Putamen (tissue), 1 donor: ENCODE measurements at places on chromosomes 7 and 10.

GRCh38 chr7:114823290-114823689 is 98.6 kb upstream of the MDFIC start:
- DNase-seq, result no peak

DNA sequence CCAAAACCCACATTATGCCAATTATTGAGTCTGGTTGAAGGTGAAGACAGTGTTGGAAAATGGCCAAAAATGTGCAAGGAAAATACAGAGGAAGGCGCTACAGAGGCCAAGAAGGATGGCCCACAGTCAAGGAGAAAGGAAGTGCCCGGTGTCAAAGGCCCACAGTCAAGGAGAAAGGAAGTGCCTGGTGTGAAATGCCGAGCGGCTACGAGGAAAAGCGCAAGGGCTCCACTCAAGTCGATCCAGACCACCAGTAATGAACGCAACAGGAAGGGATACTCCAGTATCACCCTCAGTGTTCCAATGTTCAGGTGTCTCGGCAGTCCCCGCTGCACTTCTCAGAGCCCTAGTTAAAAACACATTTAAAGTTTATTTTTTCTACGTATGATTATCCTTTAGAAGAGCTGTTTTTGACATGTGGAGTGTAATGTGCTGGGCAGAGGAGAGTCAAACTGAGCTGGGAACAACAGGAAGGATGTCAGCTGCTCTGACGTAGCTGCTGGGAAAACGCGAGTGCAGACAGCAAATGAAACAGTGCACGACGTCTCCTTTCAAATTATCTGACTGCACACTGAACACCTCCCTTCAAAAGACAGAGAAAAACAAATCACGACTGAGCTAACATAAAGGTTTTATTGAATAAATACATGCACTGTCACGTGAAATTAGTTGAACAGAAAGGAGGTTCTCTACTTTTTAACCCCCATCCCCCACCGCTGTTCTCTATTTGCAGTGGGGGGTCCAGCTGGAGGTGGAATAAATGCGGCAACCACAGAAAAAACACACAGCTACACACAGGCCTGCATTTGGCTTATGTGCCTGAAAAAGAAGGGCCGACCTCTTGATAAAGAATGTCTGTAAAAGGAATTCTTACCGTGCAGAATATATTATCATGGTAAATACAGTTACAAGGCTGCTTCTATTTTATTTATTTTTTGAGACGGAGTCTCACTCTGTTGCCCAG is 26.1 kb upstream of the NCAPG2 start:
- no peak for DNase-seq

GRCh38 chr7:114875186-114875585 is 46.7 kb upstream of the MDFIC start:
- DNase-seq, result no peak

DNA sequence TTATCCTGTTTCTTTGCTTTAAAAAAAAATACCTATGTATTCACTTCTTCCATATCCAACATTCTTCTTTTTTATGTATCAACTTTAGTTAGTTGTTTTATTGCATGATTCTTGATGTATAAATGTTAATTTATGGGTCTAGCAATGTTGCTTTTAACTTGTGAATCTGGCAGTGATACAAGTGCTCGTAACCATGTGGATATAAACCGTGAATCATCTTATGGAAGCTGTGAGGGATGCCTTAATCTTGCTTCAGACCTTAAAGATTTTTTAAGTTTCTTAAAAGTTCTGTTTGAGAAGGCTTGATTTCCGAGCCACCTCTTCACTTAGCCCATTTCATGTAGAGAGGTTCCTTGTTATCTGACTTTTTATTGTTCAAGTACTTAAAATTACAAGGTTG is 25.9 kb downstream of the HELLS start:
- DNase-seq, result no peak

GRCh38 chr10:128710098-128710797 is 584.0 kb upstream of the MKI67 start:
- no peak for DNase-seq

- DNase-seq, result no peak
These were observed 137.9 kb downstream of the ANKRD30A start for GRCh38 chr10:37263304-37263703.

DNA sequence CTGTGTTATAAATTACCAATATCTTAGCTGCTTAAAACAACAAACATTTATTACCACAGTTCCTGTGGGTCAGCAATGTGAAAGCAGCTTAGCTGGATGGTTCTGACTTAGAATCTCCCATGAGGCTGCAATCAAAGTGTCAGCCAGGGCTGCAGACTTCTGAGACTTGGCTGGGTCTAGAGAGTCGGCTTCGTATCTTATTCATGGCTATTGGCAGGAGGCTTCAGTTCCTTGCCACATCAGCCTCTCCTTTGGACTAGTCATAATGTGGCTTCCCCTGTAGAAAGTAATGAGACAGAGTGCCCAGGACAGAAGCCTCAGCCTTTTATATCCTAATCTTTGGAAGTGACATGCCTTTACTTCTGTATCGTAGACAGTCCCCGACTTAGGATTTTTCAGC is 27.3 kb downstream of the RALA start:
- no peak for DNase-seq

- no peak for DNase-seq
These were observed 22.8 kb upstream of the ZNF282 start for GRCh38 chr7:149172534-149172920.
